ENCODE measurements at places on chromosomes 11 and 22.

GRCh38 chr11:119100994-119101758, 477 bp downstream of the DPAGT1 start:
- no peak for DNase-seq

DNA sequence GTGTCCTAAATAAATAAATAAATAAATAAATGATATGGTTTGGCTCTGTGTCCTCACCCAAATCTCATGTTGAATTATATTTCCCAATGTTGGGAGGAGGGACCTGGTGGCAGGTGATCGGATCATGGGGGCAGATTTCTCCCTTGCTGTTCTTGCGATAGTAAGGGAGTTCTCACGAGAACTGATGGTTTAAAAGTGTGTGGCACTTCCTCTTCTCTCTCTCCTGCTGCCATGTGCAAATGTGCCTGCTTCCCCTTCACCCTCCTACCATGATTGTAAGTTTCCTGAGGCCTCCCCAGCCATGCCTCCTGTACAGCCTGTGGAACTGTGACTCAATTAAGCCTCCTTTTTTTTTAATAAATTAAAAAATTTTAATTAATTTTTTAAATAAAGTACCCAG, 138.2 kb downstream of the FBXO7 start:
- no peak for DNase-seq

- DNase-seq = no peak
These were observed 82.7 kb downstream of the PAX6 start for GRCh38 chr11:31728432-31728831.

GRCh38 chr11:12678991-12679390, 4.8 kb downstream of the TEAD1 start:
- DNase-seq = no peak

DNA sequence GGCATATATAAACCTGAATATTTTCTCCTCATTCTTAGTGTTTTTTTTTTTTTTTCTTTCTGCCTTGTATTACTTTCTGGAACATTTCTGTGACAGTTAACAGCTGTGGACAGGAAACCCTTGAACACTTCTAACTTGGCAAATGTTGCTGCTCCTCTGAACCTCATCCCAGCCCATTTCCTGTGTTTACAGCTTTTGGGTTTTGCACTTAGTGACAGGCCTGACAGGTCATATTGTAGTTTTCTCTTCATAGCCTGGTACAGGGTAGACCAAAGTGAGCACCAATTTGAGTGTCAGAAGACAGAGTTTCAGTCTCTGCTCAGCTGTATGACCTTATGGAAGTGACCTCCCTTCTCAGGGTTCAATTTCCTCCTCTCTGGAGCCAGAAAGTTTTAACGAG, 91.6 kb downstream of the STIM1 start:
- DNase-seq = no peak

GRCh38 chr22:50672041-50672440, 582 bp upstream of the SHANK3 start:
- no peak for DNase-seq

DNA sequence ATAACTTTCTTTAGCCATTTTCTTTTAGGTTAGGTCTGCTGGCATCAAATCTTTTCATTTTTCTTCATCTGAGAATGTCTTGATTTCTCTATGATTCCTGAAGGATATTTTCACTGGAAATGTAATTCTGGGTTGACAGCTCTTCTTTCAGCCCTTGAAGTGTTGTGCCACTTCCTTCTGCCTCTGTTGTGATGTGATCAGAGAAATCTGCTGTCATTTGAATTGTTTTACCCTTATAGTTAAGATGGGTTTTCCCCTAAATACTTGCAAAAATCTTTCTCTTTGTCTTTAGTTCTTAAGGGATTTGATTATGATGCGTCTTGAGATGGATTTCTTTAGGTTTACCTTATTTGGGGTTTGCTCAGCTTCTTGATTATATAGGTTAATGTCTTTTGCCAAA, 23.0 kb downstream of the USP47 start:
- DNase-seq = no peak

- no peak for DNase-seq
These were observed at the start of gene BTG4 for GRCh38 chr11:111512296-111513239. TSS of gene BTG4 (minus strand) at chr11:111512386. CDS start at chr11:111498776, 13,610 bp downstream.

- no peak for DNase-seq
These were observed 385.7 kb downstream of the AASDHPPT start for GRCh38 chr11:106463154-106463553.

Measured in RWPE2 (cell line).